ENCODE measurements at places on chromosomes 6 and 20.

- no peak for DNase-seq
Measured at GRCh38 chr6:114707081-114707620, 364.3 kb upstream of the HS3ST5 start.

DNA sequence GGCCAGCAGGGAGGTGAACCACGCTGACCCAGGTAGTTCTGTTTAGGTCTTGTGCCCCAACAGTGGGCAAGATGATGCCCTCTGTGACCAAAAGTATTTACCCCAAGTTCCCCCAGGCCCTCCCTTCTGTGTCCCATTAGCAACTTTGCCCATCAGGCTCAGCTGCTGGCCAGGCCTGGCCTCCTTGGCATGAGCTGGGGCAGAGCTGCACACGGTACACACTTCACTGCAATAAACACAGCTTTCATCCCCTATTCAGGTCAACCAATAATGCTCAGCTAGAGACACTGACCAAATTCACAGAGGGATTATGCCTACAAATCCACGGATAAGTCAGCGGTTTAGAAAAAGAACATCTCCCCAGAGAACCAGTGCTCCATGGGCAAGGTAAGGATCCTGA is 103.7 kb downstream of the SLC23A2 start:
- DNase-seq = no peak

DNA sequence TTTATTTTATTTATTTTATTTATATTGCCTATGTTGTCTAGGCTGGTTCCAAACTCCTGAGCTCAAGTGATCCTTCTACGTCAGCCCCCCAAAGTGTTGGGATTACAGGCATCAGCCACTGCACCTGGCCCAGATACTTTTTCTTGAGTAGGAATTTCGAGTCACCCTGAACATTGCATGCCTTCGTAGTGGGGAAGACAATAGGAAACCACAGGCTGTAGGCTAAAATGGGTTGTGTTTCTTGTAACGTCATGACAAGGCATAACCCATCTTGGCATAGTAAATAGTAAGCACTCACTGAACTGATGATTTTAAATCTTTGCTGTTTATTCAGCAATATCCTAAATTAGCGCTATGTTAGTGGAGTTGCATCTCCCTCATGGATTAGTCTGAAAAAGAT is 34.9 kb downstream of the PTPN1 start:
- DNase-seq = no peak

DNA sequence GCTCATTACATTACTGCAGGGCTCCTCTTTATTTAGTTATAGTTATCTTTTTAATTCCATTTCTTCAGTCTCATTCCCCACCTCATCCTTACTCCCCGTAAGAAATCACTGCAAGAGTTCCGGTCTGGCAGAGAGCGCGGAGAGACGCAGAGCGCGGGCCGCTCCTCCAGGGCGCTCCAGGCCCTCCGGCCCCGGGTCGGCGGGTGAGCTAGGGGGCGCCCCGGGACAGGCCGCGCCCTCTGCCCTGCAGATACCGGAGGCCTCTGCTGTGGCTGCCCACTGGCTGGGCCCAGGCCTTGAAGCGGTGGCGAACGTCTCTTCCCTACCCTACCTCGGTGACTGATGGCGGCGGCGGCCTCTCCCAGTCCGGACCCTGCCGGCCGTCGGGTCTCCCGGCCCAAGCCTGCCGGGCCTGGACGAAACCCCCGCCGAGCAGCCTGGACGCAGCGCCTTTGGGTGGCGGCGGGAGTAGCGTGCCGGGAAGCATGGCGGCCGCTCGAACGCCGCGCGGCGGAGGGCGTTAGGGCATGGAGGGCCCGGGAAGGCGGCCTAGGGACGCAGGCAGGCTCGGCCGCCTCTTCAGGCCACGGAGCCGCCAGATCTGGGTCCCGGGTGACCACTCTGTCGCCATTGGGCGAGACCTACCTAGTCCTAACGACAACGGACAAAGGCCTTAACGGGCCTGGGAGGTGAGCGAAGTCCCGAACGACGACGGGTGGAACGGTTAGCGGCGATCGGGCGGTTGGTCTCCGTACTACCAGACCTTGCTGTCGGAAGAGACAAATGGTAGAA is 16.4 kb upstream of the HMGN4 start:
- DNase-seq = peak; percentile 77

- no peak for DNase-seq
Measured at GRCh38 chr20:17963114-17963897, 5.3 kb downstream of the SNX5 start.

- DNase-seq = peak; percentile 31
Measured at GRCh38 chr6:17869753-17870050, 117.7 kb downstream of the KIF13A start.

GRCh38 chr6:37589941-37590340 is 90.2 kb upstream of the CCDC167 start:
- no peak for DNase-seq

DNA sequence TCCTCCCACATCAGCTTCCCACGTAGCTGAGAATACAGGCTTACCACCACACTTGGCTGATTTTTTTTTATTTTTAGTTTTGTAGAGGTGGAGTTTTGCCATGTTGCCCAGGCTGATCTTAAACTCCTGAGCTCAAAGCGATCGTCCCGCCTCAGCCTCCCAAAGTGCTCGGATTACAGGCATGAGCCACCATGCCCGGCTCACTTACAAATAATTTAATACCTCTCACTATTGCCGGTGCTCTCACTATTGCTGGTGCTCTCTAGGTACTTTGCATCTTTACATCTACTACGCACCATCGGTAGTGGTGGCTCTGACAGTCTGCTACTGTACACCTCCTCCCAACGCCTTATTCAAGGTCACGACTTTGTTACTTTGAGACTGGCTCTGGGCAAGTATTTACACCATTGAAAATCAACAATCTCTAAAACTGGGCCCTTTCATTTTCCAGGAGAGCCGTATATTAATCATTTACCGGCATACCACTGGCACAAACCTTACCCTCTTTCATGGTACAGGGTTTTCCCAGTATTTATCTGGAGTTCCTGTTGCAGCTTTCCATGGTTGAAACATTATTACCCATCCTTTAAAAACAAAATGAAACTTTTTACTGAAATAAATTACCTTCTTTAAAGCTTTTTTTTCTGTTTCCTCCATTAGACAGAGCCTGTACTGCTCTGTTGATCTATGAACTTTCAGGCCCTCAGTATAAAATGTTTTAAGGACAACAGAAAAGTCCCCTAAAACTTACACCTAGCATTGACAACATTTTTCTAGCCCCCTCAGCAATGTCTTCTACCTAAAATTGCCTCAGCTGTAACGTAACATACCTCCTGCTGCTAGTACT is 259.6 kb upstream of the PLCB4 start:
- DNase-seq = no peak

DNA sequence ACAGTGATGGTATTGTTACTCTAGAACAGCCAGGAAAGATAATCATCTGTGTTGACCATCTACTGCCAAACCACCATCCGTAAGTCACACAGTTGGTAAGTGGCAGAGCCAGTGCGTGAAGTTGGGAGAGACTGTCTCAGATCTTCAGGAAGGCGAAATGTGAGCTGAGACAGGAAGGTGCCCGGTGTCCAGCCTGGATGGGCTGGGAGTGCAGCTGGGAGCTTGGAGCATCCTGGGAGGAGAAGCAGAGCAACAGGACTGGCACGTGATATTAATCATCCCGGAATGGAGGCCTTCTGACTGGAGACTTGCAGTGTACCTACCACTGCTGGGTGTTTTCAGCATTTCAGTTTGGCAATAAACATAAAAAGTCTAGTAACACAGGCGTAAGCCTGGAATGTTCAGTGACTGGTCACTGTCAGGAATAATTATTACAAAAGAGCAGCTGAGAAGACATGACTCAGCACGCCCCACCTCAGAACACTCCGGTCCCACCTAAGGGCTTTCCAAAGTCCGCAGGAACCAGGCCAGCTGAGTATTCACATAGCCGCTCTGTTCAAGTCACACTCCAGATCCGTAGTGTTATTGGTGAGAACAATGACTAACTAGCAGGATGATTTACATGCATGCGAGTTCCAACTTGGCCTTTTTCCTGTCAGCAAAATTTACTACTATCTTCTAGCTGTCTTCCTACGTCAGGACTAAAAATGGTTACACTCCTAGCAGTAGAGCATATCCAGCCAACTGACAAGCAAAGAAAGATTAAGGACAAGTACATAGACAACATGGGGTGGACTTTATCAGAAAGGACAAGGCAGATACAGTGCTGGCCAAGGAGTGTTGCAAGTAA is 45.1 kb upstream of the PNRC1 start:
- DNase-seq = no peak

DNA sequence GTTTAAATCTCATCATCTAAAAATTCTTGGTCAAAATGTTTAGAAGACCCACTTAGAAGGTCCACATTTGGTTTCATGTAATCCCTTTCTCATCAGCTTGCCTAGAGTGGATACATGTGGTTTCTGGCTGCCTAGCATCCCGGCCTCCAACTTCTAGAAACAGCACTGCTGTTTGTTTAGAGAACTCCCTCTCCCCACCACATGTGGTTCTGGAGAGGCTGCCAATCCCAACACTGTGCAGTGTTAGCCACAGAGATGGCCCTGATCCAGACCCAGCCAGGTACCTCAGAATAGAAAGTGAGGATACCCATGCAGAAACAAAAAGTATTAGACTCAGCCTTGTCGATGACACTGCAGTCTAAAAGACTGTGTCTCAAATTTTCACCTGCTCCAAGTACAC is 241.8 kb downstream of the BCKDHB start:
- no peak for DNase-seq

GRCh38 chr6:20875369-20875963 is 341.2 kb downstream of the CDKAL1 start:
- DNase-seq = peak; percentile 27

DNA sequence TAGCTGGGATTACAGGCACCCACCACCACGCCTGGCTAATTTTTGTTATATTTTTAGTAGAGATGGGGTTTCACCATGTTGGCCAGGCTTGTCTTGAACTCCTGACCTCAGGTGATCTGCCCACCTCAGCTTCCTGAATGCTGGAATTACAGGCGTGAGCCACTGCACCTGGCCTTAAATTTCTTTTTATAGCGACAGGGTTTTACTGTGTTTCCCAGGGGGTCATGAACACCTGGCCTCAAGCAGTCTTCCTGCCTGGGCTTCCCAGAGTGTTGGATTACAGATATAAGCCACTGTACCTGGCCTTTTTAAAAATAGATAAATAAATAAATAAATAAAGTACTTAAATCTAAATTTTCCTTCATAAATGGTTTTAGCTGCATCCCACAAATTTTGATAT is 57.5 kb downstream of the LIN28B start:
- no peak for DNase-seq

DNA sequence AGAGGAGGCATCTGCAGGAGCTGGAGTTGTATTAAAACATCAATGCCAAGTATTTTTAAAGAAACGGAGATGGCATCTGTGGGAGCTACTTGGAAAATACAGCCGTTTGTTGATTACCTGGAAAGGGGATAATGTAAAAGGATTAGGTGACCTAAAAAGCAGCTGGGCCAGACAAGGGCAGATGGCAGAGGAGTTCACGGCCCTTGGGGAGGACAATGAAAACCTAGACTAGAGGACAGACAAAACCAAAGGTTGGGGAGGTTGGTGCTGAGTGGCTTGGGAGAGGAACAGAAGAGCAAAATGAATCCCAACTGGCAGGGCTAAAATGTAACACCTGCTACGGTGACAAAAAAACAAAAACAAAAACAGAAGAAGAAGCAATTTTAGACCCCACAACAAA is 260.5 kb upstream of the JARID2 start:
- no peak for DNase-seq

DNA sequence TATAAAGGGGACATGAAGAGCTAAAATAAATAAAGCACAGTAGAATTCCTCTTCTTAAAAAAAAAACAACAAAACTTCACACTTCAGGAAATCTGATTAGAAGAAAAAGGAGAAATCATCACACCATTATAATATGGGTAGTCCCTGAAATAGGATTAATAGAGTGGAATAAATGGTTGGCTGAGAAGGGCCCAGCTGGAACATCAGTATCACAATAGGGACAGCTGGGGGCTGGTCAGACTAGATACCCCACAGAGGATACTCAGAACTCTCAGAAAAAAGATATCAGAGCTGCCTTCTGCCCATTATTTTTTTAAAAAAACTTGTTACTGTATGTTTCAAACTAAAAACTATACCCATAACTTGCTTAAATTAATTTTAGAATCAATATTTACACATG is 75.2 kb downstream of the DST start:
- no peak for DNase-seq

- DNase-seq = no peak
Measured at GRCh38 chr6:34202329-34203201, 34.1 kb upstream of the HMGA1 start.

DNA sequence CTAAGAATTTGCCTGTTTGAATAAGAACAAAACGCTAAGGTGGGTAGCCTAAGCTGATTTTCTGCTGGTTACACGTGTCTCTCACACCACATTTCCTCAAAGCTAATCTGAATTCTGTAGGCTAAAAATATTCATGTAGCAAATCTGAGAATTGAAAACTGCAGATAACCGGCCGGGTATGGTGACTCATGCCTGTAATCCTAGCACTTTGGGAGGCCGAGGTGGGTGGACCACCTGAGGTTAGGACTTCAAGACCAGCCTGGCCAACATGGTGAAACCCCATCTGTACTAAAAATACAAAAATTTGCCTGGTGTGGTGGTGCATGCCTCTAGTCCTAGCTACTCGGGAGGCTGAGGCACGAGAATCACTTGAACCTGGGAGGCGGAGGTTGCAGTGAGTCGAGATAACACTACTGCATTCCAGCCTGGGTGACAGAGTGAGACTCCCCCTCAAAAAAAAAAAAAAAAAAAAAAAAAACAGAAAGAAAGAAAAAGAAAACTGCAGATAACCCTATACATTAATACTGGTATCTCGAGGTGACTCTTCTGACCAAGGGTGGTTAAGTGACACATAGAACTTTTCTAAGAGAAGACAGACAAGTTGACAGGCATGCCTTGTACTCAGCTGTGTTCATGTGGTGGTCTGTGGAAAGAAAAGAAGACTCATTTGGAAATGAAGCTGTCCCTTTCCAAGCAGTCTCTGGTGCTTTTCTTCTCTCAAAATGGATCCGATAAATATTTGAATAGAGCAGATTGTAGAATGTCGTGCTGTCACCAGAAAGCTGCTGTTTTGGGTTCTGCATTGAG is 24.7 kb upstream of the ASXL1 start:
- no peak for DNase-seq

DNA sequence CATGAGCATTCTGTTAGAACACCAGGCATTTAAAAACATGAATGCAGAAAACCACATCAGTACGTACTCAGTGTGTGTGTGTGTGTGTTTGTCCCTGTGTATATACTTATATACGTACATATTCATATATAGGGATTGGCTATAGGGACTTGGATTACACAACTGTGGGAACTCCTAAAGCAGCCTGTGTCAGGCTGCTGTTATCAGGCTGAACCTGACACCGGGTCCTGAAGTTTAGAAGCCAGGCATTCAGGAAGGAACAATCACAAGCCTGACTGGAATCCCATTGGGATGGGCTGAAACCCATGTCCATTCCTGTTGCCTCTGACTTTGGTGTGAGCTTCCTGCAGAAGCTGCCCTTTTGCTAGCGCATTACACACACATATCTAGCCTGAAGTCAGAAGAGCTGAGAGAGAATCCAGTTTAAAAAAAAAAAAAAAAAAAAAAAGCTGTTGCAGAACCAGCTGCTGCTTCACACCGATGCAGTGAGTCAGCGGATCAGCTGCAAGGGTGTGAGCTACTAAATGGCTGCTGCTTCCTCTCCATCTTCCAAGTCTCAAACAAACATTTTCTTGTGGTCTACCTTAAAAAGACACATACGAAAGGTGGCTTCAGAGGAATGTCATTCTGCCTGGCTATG is 348.1 kb downstream of the THBS2 start:
- DNase-seq = no peak
